ENCODE measurements at places on chromosomes 12 and 14.
A peak's percentile ranks its signal among the peaks of the same experiment; 100 is the strongest.

- no peak for DNase-seq
These were observed 8.1 kb upstream of the RIMKLB start for GRCh38 chr12:8689681-8690080.

- no peak for DNase-seq
These were observed 52.5 kb upstream of the RBM19 start for GRCh38 chr12:114018669-114019068.

DNA sequence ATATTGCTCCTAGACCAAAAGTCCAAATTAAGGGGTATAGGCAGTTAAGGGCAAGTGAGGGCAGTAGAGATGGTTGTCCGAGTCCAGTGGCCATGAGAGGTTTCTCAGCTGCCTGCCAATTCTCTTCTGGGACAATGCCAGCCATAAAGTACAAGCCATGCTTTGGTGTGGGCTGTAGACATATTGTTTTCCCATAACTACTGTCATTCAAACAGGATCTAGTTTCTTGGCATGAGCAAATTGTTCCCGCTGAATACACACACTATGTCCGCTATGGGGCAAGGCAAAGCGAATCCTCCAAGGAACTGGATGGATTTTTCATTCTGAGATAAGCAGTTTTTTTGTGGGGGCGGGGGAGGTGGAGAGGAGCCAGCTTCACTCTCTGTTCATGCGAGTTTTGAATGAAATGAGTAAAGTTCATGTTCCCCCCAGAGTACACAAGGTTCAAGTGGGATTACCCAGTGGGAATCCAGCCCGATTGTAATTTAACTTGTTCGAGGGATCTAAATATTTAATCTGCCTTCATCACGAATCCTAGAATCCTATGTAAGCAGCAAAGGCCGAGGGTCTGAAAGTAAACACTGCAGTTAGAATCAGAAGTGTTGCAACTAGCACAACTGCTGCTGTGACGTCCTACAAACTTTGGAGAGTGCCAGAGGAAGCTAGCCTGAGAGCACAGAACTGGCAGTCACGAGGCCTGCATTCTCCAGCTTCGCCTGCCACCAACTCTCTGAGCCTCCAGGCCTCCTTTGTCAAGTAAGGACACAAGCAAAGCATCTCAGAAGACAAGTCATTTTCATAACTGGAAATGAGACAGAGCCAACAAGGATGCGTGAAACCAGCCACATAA lies 137.0 kb downstream of the CRADD start:
- peak; percentile 24 for DNase-seq

DNA sequence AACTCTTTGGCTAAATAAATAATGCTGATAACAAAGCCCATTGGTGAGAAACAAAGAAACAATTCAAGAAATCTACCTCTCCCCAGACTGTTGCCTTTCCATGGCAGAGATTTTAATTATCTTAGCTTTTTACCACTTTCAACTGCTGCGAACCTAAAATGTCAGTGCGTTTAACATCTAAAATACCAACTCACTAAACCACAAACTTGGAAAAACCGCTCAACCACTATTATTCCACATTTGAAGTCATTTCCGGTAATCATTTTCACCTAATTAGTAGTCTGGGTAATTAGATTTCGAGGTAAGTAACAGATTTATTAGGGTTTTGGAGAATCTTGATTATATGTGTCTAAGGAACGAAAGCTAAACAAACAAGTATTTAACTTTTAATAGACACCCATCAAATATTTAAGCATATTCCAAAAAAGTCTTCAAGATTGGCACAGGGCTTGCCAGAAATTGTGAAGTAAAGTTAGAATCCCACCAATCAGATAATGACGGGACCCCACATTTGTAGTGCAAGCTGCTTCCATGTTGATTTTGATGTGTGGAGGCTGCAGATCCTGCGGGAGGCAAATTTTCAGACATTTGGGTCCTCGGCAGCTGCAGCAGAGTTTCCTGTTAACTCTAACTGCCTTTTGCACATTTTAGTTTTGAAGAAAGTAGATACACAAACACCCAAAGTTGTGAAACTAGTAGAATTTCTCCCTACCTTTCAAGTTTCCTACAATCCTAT lies 4.1 kb downstream of the OTX2 start:
- DNase-seq: no peak

GRCh38 chr12:107351713-107352112 lies 258.4 kb upstream of the CRY1 start:
- DNase-seq: no peak
